ENCODE measurements at places on chromosomes 3 and 15. TPM values are rescaled to one million over a fixed set of nuclear protein-coding genes. Genes with fewer than 3 reads are reported as not detected.

GRCh38 chr3:186653080-186653707 is 12.6 kb upstream of the HRG start:
- H3K4me1 ChIP-seq = no peaks in the 10 kb centered on the region
- DNase-seq = no peak
- peaks cover 19% of the 10 kb centered on the region for H3K27me3 ChIP-seq
- no peak overlapping the region for H3K27ac ChIP-seq
- H3K36me3 ChIP-seq = no peaks in the 10 kb centered on the region

DNA sequence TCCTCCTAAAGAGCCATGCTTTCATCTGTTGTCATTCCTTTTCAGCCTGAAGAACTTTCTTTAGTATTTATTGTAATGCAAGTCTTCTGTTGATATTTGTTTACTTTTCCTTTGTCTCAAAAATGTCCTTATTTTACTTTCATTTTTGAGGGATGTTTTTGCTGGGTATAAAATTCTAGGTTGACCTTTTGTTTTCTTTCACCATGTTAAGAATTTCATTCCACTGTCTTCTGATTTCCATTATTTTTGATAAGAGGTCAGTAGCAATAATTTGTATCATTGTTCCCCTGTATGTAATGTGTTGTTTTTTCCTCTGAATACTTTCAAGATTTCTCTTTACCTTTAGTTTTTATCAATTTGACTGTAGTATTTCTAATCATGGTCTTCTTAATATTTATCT is 91.1 kb downstream of the RSRC1 start:
- H3K27me3 ChIP-seq = no peaks in the 10 kb centered on the region
- H3K36me3 ChIP-seq = peaks cover 67% of the 10 kb centered on the region
- no peaks in the 10 kb centered on the region for H3K4me1 ChIP-seq
- no peak for DNase-seq
- no peak overlapping the region for H3K4me3 ChIP-seq

Gene HRG
- not detected for total RNA-seq

Gene IL17RB
- total RNA-seq = 1.1 TPM

Gene SPSB4
- not detected for total RNA-seq

Data from activated CD4-positive, alpha-beta memory T cell treated with anti-CD3 and anti-CD28 coated beads for 36 hours (primary cell).